WTC11 (cell line): ENCODE measurements at places on chromosomes 5 and 9. TPM values are rescaled to one million over a fixed set of nuclear protein-coding genes. Genes with fewer than 3 reads are reported as not detected.
A peak's percentile ranks its signal among the peaks of the same experiment; 100 is the strongest.

NDOR1 gene
- 40.3 to 49.0 TPM (median 43.2 TPM) in 3 replicates for total RNA-seq

DNA sequence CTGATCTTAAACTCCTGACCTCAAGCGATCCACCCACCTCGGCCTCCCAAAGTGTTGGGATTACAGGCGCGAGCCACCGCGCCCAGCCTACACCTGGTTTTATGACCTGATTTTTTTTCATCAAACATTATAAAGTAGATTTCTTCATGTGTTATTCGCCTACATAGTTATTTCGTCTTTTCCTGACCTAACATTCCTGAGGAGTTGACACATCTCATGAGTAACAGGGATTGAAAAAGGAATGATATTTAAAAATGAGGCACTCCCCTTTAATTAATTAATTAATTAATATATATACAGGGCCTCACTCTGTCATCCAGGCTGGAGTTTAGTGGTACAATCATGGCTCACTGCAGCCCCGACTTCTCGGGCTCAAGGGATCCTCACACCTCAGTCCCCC is 20.2 kb upstream of the MTMR12 start:
- no peak for DNase-seq

FBP2 gene
- total RNA-seq, result not detected in 3 replicates

- peak; percentile 25 for DNase-seq
Observed at GRCh38 chr5:132776131-132776937, 705 bp downstream of the SEPTIN8 start.

SMIM33 gene
- not detected in 3 replicates for total RNA-seq

DNA sequence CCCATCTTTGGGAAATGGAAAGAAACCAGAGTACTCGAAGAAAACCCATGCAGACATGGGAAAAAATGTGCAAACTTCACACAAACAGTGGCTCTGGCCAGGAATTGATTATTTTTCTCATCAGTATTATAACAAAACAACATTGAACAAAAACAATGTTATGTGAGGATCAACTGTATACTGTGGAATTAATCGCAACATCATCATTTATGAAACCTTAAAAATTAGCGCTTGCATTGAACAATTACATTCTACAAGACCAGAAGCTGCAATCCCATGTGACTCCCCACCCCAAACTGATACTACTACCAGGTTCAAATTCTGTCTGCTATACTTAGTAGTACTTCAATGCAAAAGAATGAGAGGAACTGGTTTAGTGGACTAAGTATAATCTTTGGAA is 390.7 kb upstream of the PIK3R1 start:
- DNase-seq, result no peak

GRCh38 chr9:96660692-96661248 is 5.7 kb upstream of the PRXL2C start:
- no peak for DNase-seq

DNA sequence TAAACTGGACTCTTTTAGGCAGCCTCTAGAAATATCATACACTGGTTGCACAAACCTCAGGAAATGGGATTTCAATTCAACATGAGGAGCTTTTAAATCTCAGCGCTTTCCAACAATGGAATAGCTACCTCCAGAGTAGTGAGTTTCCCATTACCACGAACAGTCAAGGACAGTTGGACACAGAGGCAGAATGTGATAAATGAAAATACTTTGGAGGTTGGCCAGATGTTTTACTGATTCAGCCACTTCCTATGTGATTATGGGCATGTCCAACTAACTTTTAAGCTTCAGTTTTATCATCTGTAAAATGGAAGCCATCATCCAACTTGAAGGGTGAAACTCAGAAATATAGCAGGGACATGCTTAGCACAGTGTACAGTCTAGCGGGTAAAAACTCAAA is 2.1 kb downstream of the FBXW2 start:
- DNase-seq, result no peak

SHOC1 gene
- total RNA-seq, result not detected in 3 replicates

DNA sequence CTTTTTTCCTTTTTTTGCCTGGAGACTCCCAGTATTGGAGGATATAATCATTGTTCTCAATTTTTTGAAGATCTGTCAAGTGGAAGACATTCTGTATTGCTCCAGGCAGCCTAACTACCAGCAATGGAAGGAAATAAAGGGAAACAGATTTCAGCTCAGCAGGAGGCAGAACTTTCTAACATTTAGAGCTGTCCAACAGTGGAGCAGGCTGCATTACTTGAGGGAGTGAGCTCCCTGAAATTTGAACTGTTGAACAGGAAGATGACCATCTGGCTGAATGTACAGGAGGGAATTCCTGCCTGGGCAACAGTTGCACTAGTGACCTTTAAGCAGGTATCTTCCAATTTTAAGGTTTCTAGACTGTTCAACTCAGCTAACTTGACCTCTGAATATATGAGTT is 1.1 kb upstream of the GAPVD1 start:
- DNase-seq, result no peak

- DNase-seq, result no peak
Observed at GRCh38 chr9:105693435-105694189, 729 bp upstream of the TMEM38B start.

IL9 gene
- not detected in 3 replicates for total RNA-seq

MATR3 gene
- 228 to 290 TPM (median 233 TPM) in 3 replicates for total RNA-seq

DNA sequence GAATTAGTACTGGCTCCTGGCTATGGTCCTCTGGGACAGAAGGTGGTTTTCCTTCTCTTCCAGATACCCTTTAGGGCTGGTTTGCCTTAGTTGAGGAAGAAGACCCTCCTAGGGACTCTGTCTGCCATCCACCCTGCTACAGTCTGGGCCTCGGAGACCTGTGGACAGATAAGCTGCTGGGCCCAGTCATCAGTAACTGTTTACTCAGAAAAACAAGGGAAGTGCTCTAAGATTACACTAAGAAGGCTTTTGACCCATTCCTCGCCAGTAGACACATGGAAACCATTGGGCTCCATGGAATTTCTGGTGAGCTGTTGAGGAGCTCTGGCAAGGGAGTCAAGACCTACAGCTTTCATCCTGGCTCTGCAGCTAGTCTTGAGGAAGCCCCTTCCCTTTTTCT is 31.2 kb downstream of the LARP1 start:
- no peak for DNase-seq

- DNase-seq, result no peak
Observed at GRCh38 chr5:170316937-170317336, 19.4 kb upstream of the LCP2 start.

DNA sequence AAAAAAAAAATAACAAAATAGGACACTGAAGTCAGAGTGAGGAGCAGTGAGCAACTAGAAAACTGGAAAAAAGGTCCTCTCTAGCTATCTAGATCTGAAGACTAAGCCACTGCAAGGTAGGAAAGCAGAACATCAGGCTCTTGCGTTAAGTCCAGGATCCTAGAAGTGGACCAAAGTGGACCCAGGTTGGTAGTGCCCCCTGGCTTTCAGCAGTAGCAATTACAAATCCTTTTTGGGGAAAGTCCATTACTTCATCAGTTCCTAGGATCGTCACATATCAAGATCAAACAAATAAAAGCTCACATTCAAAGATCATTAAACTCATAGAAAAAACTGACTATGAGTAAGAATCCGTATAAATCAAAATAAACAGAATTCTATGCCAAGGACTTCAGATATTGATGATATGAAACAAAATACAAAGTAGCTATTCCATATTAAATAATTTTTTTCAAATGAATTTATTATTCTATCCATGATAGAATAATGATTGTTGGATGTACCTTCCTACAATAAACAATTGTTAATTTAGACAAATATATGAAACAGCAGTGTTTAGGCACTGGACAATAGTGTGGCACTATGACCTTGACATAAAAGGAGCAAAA is 6.5 kb upstream of the RICTOR start:
- DNase-seq, result peak; percentile 49

DNA sequence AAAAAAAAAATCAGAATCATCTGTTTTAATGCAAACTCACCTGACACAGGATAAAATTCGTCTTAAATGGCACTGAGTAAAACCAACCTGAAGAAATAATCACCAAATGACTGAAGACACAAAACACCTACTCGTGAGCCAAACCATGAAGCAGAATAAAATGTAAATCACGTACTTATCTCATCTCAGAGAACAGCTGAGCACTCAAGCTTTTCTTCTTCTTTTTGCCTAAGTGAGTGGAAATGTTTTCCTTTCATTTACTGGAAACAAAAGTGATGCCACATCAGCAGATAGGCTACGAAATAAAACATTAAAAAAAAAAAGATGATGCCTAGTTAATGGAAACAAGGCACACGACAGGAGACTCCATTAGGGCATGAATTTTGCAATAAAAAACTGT is 36.4 kb downstream of the ATPSCKMT start:
- no peak for DNase-seq

PARP8 gene
- 23.2 to 28.5 TPM (median 28.2 TPM) in 3 replicates for total RNA-seq

DNA sequence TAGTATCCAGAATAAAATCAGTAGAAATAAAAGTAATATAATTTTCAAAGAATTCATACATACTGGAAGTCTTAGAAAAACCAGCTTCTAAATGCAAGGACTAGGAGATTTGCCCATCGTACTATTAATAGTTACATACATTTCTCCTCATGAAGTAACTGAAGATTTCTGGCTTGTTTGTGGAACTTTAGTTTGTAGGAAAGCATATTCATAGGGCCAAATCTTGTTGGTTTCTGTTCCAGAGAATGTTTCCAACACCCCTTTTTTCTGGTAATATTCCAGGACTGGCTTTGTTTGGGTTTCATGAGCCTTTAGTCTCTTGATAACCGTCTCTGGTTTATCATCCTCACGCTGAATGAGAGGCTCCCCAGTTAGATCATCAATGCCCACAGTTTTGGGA is 66.3 kb upstream of the TJP2 start:
- DNase-seq, result no peak

GRCh38 chr5:110757118-110757729 is 18.4 kb downstream of the SLC25A46 start:
- DNase-seq, result no peak

- DNase-seq, result peak; percentile 68
Observed at GRCh38 chr5:155728146-155728856, 598.7 kb upstream of the SGCD start.

DNA sequence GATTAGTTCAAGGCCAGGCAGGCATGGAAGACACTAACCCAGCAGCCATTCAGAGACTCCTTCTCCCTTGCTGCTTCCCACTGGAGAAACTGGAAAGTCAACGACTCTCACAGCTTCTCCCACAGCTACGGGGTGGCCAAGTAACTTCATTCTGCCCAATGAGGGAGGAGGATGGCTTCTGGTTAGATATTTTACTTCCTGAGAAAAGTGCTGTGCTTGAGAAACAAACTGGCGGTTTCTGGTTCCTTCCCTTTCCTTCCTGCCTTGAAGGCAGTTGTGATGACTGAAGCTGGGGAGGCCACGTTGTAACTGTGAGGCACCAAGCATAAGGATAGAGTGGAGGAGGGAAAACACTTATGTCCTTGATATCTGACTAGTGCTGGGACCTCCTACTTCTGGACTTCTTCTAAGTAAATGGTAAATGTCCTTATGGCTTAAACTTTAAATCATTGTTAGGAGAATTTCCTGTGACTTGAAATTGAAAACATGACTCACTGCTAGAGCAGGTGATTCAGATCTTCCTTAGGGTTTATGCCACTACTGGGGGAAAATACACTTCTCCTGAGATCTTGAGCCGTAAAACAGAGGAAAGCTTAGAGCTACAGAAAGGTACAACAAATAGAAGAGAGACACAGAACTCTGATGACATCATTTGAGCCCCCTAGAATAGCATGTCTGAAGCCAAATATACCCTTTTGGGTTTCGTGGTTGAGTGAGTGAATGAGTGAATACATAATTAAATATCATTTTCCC is 3.1 kb upstream of the GNPDA1 start:
- DNase-seq, result no peak

- no peak for DNase-seq
Observed at GRCh38 chr5:42855811-42856210, 44.1 kb upstream of the SELENOP start.

DAB2 gene
- 3.8 to 7.2 TPM (median 3.9 TPM) in 3 replicates for total RNA-seq

BHMT gene
- 1.1 to 1.2 TPM (median 1.1 TPM) in 3 replicates for total RNA-seq

DNA sequence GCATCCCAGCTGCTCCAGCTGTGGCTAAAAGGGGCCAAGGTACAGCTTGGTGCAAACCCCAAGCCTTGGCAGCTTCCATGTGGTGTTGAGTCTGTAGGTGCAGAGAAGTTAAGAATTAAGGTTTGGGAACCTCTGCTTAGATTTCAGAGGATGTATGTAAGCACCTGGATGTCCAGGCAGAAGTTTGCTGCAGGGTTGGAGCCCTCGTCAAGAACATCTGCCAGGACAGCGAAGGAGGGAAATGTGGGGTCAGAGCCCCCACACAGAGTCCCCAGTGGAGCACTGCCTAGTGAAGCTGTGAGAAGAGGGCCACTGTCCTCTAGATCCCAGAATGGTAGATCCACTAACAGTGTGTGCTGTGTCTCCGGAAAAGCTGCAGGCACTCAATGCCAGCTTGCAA is 236.2 kb upstream of the ADRA1B start:
- no peak for DNase-seq

- DNase-seq, result peak; percentile 42
Observed at GRCh38 chr9:18297056-18297841, 176.7 kb upstream of the ADAMTSL1 start.

GRCh38 chr5:87686975-87687374 is 274.2 kb upstream of the CCNH start:
- no peak for DNase-seq

GRCh38 chr5:79699763-79700400 is 10.2 kb downstream of the CMYA5 start:
- no peak for DNase-seq

PIK3R1 gene
- total RNA-seq, result 10.1 to 11.3 TPM (median 11.1 TPM) in 3 replicates

ARSI gene
- 5.9 to 6.9 TPM (median 6.6 TPM) in 3 replicates for total RNA-seq

DNA sequence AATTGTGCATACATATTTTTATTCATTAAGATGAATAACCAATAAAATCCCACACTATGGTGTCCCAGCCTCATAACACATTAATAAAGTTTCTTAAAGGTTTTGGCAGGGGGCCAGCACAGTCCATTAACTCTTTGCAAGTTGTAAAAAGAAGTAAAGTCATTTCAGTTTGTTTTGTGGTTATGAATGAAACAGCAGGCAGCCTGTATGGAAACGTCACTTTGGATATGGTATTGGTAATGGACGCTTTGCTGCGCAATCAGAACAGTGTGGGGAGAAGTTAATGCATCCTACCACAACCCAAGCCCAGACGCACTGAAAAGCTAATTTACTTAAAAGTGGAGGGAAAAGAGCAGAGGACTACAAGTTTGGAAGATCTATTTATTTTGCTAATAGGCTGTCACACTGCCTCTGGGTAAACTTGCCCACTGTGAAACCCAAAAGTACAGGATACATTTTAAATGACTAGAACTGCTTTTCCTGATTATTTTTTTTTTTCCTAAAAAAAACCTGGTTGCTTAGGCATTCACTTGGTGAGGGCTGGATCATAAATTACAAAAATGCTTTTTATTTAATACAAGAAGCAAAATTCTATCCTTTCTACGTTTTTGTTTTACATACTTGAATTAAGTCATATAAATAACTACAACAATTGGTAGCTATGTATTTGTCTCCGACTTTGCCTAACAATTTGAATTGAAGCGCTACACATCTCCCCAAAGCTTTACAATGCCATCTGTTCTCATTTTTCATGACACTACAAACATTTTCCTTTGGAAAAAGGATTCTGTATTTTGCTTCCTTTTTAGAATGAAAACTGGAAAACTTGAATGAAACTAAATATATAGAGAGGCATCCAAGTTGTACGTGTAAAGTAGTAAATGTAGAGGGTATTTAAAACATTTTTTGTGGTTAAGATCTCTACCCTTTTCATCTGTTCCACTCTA is 104.3 kb downstream of the NFIB start:
- DNase-seq, result no peak

KIAA1958 gene
- total RNA-seq, result 41.0 to 43.6 TPM (median 42.7 TPM) in 3 replicates
